GM19239 (cell line): ENCODE measurements at places on chromosomes 5 and 9.
A peak's percentile ranks its signal among the peaks of the same experiment; 100 is the strongest.

GRCh38 chr5:171688696-171689495, 96.7 kb upstream of the SMIM23 start:
- no peak for DNase-seq

GRCh38 chr5:19001054-19001453, 986.9 kb downstream of the CDH18 start:
- no peak for DNase-seq

- DNase-seq: no peak
These were observed 153.9 kb upstream of the DAP start for GRCh38 chr5:10914741-10915480.

DNA sequence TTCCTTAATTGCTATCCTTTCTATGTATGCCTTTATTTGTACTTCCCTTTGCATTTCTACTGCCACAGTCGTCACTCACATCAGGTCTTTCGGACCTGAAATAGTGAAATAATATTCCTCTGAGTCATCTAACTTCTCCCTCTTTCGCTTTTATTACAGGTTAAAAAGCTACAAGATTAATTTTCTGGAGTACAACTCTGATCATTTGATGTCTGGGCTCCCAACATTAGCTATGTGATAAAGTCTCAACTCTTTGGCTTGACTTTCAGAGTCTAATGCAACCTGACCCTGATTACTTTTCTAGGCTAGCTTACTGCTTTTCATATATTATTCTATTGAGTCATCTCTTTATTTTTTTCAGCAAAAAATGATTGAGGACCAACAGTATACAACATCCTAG, 638.8 kb upstream of the WWC1 start:
- DNase-seq: no peak

GRCh38 chr5:127865273-127865672, 162.1 kb downstream of the CCDC192 start:
- peak; percentile 12 for DNase-seq

- no peak for DNase-seq
These were observed 16.4 kb downstream of the SLC12A2 start for GRCh38 chr5:128099944-128100343.

GRCh38 chr5:168659286-168659847, 80.2 kb upstream of the PANK3 start:
- DNase-seq: no peak

GRCh38 chr5:41785061-41785460, 85.2 kb downstream of the OXCT1 start:
- DNase-seq: no peak

DNA sequence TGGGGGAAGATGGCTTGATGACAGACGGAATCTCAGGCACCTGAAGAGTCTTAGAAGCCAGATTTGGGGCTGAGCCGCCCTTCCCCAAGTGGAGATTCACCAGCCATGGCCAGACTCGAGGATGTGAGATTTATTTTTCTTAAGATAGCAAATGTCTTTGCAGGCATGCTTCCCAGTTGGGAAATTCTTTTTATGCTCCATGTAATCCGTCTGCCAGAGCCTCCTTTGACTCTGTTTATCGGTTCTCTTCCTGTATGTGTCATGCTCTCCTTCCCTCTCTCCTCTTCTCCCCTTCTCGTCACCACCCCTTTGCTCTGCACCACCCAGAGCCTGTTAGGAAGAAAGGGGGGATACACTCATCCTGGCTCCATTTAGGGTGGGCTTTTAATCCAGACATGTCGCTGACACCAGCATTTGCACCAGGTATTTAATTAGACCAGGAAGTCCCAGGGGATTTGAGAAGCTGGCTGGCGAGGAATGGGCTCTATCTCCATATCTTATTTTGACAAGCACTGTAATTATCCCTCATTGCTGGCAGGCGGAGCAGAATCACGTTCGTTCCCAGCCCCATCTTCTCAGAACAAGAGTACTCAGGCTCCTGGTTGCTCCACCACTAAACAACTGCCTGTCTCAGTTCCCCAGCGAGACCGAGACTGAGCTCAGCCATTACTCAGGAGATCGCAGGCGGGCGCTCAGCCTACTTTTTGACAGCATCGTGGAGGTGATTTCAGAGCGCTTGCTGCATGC, 50.9 kb downstream of the KCNIP1 start:
- no peak for DNase-seq

DNA sequence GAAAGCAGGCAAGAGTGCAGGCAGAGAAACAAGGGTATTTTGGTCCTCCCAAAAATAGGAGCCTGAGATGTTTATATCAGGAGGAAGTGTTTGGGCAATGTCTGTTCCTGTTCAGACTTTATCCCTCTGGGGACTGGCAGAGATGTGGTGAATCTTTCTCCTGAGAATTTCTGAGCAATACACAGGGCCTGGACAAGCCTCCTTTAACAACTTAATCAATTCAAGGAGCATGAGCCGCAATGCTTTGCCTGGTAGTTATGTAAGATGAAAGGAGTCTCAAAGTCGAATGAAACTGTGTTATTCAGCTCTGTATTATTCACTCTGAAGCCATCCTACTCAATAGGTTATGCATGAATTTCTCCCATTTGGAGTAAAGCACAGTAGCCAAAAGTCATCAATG, 365.6 kb downstream of the MAN2A1 start:
- DNase-seq: no peak

- DNase-seq: no peak
These were observed 182.5 kb downstream of the CDK5RAP2 start for GRCh38 chr9:120397453-120397852.

DNA sequence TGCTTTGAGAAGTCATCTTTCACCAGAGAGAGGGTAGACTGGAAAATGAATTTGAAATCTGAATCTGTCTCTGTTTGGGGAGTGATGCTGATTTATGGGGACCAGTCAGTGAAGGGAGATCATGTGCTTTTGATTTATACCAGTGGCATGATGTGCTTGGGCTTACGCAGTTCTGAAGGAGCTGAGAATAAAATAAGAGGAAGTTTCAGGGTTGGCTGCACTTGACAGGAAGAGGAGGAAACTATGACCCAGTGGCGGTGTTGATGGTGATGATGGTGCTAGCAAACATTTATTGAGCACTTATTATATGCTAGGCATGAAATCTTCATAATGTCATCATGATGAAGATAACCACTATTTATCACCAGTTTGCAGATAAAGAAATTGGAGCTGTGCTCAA, 136.4 kb upstream of the GLRA1 start:
- DNase-seq: no peak

GRCh38 chr5:16489322-16489791, 23.8 kb upstream of the ZNF622 start:
- no peak for DNase-seq

- no peak for DNase-seq
These were observed 1279.5 kb downstream of the CDH12 start for GRCh38 chr5:21573416-21574314.

- DNase-seq: no peak
These were observed 87.3 kb upstream of the GRAMD2B start for GRCh38 chr5:126335886-126336285.

- DNase-seq: no peak
These were observed 5.5 kb downstream of the CXXC5 start for GRCh38 chr5:139653616-139654015.

GRCh38 chr9:15136646-15137045, 170.4 kb downstream of the TTC39B start:
- no peak for DNase-seq

GRCh38 chr5:101393795-101394450, 490.8 kb upstream of the ST8SIA4 start:
- DNase-seq: no peak

DNA sequence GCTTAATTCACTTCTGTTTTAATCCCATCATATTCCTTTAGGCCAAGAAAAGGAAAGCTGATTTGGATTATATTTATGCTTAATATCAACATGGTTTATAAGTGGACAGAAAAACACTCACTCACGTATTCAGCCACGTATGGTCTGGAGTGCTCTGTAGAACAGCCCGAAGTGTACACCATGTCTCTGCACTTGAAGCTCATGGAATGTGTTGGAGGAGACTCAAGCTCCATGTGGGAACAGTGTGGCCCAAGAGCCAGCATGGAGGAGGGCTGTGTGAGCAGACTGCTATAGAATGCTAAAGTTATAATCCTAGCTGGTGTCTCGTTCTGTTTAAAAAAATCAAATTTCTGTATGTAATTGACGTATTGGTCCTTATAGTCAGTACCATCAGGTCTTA, 32.9 kb downstream of the OTULINL start:
- no peak for DNase-seq

- no peak for DNase-seq
These were observed 365.7 kb downstream of the DEPDC1B start for GRCh38 chr5:60334281-60334713.

- DNase-seq: no peak
These were observed 3.0 kb upstream of the SLC25A48 start for GRCh38 chr5:135831439-135831838.

- DNase-seq: no peak
These were observed 6.1 kb downstream of the BASP1 start for GRCh38 chr5:17223367-17224185.

GRCh38 chr5:6321078-6321477, 57.3 kb downstream of the MED10 start:
- no peak for DNase-seq

- no peak for DNase-seq
These were observed 26.4 kb downstream of the ANXA1 start for GRCh38 chr9:73178044-73178443.

GRCh38 chr5:29114331-29114768, 2076.0 kb upstream of the CDH9 start:
- DNase-seq: no peak

DNA sequence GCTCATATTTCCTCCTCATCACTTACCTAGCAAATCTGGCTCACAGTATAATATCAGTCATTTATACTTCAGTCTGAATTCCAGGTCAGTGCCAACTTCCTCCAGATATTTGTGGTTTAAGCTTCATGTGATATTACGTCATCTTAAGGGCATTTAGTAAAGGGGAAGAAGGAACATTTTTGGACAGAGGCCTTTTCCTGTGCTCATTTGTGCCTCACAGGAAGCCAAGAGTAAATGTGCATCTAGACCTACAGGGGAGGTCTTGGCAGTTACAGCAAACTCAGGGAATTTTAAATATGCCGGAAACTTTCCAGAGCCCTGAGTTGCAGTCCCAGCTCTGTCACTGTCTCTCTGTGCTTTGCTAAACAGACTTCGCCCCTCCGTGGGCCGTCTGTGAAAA, 12.3 kb upstream of the KCNIP1 start:
- DNase-seq: no peak

DNA sequence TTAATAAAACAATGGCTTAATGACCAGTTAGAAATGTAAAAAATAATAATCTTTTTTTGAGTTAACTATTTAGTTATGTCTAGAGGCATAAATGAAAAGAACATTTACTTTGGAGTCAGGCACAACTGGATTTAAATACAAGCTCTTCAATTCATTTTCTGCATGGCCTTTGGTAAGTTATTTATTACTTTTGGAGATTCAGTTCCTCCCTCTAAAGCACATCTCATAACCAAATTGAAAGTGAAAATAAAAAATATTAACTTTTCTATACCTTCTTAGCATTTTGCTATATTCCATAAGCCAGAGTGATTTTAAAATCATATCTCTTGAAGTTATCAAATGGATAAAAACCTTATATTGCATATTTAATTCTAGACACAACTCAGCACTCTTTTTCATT, 434.9 kb upstream of the SMARCA2 start:
- DNase-seq: peak; percentile 33

DNA sequence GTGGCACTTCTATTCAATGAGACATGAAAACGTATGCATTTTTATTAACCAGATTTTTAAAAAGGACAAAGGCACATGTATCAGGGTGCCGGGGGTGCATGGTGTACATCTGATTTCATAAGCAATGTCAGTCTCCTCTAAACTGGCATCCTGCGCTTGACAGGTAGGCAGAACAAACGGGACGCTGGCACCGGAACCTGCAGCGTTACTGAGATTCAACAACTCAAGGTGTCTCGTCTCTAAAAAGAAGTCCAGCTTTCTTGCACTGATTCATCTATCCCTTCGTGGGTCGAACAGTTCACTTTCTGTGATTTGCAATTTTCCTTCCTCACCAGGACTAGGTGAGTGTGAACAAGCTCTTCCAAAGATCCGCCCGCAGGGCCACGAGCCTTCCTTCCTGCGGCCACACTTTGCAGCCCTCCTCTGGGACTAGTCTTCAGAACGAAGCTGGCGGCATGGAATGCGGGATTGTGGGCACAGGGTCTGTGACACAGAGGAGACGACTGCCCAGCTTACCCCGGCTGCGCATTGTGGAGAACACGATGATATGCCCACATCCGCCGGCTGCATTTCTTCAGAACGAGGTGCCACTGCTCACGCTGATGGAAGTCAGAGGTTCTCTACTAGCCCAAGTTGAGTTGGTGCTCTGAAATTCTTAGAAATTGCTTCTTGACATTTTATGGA, 7.2 kb downstream of the SLC6A3 start:
- no peak for DNase-seq

DNA sequence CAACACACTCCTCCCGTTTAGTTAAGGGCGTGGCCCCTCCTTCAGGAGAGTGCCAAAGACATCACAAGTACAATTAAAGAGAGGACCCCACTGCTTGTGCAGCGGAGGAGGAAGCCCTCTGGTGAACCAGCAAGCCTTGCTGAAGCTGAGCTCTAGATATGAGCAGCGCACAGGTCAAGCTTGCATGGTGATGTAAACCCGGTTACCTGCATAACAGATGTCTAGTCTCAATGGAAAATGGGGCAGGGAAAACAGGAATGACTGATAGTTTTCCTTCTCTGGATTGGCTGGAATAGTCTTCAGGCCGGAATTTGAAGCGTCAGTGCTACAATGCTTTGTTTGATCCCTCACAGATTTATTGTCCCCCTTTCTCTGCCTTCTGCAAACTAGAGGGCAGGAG, 66.2 kb downstream of the MROH2B start:
- no peak for DNase-seq

GRCh38 chr5:38541174-38541725, 15.2 kb downstream of the LIFR start:
- DNase-seq: no peak

- no peak for DNase-seq
These were observed 62.1 kb upstream of the SPDL1 start for GRCh38 chr5:169521366-169521983.
